ENCODE measurements at places on chromosomes 13 and 19. TPM values are rescaled to one million over a fixed set of nuclear protein-coding genes. Genes with fewer than 3 reads are reported as not detected.

Gene DCT
- not detected for total RNA-seq

Gene TMC4
- total RNA-seq = 0.79 TPM

Gene ZNF383
- total RNA-seq = 7.7 TPM

Gene FKBP8
- 146 TPM for total RNA-seq

Gene TLE6
- 5.0 TPM for total RNA-seq

Gene NAT14
- total RNA-seq = 49.8 TPM

Gene PDX1
- total RNA-seq = 0.10 TPM

Gene SOX1
- total RNA-seq = not detected

Gene MADCAM1
- 0.48 TPM for total RNA-seq

Gene PSG7
- total RNA-seq = 0.16 TPM

Gene ZNF134
- total RNA-seq = 9.1 TPM

Gene EDNRB
- not detected for total RNA-seq

Gene ZNF534
- total RNA-seq = not detected

Gene ZNF726
- total RNA-seq = 0.61 TPM

Gene FCGBP
- total RNA-seq = 1.3 TPM

Gene CERS4
- 2.7 TPM for total RNA-seq

Gene KLF1
- 0.10 TPM for total RNA-seq

Gene SIGLEC8
- total RNA-seq = not detected

Gene NUCB1
- total RNA-seq = 203 TPM

Gene PNMA8A
- 9.3 TPM for total RNA-seq

Gene MYO16
- total RNA-seq = 0.06 TPM

Gene EFNA2
- total RNA-seq = 2.4 TPM

Gene UBL5
- 422 TPM for total RNA-seq

Gene COL4A1
- total RNA-seq = 93.4 TPM

Gene ZSWIM4
- total RNA-seq = 4.5 TPM

Gene SIGLECL1
- not detected for total RNA-seq

Gene ZNF814
- 1.2 TPM for total RNA-seq

Gene CPB2
- not detected for total RNA-seq

Gene ODAD3
- 0.49 TPM for total RNA-seq

Gene ZAR1L
- not detected for total RNA-seq

Gene KLHL1
- total RNA-seq = not detected

Gene TMEM255B
- 0.64 TPM for total RNA-seq

Gene CLEC4M
- not detected for total RNA-seq

Gene SLC10A2
- not detected for total RNA-seq

All from A549 treated with Mapracorat at 1 μM for 4 hours (cell line).